ENCODE measurements at places on chromosomes 4 and X.

DNA sequence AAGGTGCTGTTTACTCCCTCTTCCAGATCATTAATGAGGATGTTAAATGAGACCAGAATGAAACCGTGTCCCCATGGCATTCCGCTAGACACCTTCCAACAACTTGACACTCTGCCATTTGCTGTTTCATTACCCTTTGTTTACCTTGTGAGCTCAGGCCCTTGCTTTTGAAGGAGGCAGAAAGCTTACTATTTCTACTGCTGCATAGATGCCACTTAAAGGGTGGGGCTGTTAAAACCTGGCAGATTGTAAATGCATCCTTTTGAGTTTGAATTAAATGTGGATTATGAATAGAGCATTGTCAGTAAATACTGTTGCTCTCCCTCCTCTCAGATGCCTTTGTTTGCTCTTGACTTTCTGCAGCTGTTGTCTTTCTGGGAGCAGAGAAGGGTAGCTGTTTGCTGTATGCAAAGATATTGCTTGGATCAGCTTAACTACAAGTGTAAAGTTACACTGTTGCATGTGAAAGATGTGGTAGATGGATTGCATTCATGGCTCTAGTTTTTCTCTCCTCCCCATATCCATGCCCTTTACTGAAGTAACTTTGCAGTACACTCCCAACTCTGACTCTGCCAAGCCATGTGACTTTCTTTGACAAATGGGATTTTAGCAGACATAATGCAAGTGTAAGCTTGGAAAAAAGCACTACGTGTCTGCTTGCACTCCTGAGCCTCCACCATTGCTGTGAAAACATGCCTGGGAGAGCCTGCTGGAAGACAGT lies 75.0 kb upstream of the DHX15 start:
- DNase-seq: peak; percentile 5

DNA sequence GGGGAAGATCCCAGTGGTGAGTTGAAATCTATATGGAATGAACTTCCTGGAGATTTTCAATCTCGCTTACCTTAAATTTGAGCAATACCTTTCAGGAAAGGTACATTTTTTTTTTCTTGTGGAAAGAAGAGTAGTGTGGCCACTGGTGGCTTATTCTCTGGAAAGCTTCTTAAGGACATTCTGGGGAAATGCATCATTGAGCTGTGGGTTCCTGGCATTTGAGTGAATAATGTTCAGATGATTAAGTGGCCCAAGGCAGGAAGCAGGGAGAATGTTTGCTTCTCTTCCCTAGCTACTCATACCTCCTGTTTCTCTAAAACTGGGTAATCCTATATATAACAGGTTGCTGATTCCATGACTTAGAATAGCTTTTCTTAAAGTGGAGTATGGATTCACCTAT lies 31.8 kb downstream of the STAG2 start:
- no peak for DNase-seq

- DNase-seq: no peak
Observed at GRCh38 chr4:74378573-74378972, 13.6 kb downstream of the EREG start.

- DNase-seq: no peak
Observed at GRCh38 chr4:59759082-59759825, 1440.9 kb upstream of the ADGRL3 start.

DNA sequence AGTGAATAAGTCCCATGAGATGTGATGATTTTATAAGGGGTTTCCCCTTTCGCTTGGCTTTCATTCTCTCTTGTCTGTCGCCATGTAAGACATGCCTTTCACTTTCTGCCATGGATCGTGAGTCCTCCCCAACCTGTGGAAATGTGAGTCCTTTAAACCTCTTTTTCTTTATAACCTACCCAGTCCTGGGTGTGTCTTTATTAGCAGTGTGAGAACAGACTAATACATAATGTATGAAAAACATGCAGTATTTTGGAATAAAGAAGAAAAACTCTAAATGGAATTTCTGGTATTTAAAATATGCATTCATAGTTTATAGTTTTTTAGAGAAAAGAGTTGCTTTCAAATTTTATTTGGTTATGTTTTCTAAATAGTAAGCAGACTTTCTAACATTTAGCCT lies 360.7 kb downstream of the PCDH7 start:
- DNase-seq: no peak

Data from SHP77 treated with DMSO at 0.1 percent for 48 hours (cell line).